ENCODE measurements at places on chromosomes 16 and 17. TPM values are rescaled to one million over a fixed set of nuclear protein-coding genes. Genes with fewer than 3 reads are reported as not detected.
A peak's percentile ranks its signal among the peaks of the same experiment; 100 is the strongest.

DNA sequence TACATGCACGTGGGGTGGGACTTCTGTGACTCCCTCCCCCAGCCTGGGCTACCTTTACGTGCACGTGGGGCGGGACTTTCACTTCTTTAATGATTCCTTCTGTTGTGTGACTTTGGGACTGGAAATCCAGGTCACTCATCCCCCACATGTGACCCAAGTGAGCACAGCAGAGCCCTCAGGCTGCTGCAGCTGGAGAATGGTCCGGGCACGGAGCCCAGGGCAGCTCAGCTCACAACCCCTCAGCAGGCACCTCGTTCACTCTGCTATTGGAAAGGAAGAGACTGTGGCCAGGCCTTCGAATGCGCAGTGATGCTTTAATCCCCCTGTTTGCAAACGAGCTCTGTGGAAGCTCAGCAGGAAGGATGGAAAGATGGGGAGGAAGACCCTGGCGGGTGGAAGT, 14.7 kb downstream of the DBNDD1 start:
- DNase-seq = no peak

Gene KRTAP2-3
- not detected for polyA plus RNA-seq

- no peak for DNase-seq
Observed at GRCh38 chr16:47198180-47198575, 54.4 kb upstream of the NETO2 start.

Gene TLCD3B
- 0.68 TPM for polyA plus RNA-seq

DNA sequence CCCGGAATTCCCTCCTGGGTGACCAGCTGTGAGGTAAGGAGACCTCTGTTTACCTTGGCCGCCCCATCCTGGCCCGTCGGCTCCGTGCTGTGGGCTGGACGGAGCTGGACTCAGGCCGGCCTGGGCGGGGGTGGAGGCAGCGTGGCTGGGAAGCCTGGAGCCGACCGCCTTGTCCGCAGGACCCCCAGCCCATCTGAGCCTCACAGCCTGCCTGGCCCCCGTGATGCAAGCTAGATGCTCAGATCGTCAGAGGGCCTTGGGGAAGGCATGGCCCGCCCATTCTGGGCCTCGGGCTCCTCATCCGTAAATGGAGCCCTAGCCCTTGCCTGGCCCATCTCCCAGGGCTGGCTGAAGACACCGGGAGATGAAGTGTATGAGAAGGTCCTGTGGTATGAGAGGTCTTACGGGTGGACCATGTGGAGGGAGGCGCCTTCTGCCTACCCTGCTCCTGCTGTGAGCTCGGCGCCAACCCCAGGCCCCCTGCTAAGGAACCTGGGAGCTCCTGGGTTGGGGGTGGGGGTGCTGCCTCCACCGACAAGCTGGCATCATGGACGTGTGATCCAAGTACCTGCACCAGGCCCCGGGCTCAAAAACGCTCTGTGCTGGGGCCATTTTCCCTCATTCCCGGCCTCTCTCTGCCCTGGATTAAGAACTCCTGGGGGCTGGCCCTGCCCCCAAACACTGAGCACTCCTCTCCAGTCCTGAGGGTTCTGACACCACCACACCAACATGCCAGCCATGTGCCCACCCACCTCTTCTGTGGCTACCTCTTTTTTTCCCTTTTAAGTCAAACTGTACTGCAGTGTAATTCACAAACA, 5.4 kb upstream of the P2RX1 start:
- DNase-seq = no peak

DNA sequence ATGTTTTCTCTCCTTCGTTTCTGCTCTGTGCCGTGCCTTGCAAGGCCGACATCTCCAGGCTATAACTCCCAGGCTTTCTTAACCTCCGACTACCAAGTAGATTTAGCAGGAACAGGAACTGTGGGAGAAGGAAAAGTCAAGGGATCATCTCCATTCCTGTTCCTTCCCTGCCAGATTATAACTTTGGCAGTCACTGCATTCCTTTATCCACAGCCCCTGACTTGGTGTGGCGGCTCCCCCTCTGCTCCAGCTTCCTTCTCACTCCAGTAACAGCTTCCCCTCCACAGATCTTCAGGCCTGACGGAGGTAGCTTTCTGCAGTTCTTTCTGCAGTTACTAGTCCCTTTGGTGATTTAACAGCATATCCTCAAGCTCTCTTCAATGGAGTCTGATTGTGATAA, 234.6 kb upstream of the MON1B start:
- no peak for DNase-seq

Gene ZKSCAN2
- 5.5 TPM for polyA plus RNA-seq

GRCh38 chr16:12191102-12191501, 214.6 kb downstream of the SNX29 start:
- no peak for DNase-seq

Gene RTN4RL1
- polyA plus RNA-seq = 1.7 TPM

- no peak for DNase-seq
Observed at GRCh38 chr16:78506367-78507193, 407.1 kb downstream of the WWOX start.

DNA sequence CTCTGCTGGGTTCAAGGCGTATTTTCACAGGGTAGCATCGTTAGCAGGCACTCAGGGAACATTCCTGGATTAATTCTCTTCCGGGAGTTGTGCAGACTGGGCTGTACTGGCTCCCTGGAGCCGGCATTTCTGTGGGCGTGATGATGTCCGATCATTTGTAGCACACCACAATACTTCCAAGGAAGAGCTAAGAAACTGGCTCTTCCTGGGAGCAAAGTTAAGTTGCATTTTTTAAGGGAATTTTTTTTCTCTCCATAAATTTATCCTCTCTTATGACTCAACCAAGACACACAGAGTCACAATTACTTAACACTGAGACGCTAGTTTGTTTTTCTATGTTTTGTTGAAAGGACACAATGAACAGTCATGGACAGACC, 211.6 kb upstream of the FOXF1 start:
- DNase-seq = no peak

Gene MMP25
- polyA plus RNA-seq = 2.3 TPM

Gene RDM1
- 0.60 TPM for polyA plus RNA-seq

Gene DPEP2
- polyA plus RNA-seq = 1.2 TPM

Gene ATP2C2
- 0.57 TPM for polyA plus RNA-seq

Gene LPO
- 0.11 TPM for polyA plus RNA-seq

Gene PRSS8
- 2.4 TPM for polyA plus RNA-seq

DNA sequence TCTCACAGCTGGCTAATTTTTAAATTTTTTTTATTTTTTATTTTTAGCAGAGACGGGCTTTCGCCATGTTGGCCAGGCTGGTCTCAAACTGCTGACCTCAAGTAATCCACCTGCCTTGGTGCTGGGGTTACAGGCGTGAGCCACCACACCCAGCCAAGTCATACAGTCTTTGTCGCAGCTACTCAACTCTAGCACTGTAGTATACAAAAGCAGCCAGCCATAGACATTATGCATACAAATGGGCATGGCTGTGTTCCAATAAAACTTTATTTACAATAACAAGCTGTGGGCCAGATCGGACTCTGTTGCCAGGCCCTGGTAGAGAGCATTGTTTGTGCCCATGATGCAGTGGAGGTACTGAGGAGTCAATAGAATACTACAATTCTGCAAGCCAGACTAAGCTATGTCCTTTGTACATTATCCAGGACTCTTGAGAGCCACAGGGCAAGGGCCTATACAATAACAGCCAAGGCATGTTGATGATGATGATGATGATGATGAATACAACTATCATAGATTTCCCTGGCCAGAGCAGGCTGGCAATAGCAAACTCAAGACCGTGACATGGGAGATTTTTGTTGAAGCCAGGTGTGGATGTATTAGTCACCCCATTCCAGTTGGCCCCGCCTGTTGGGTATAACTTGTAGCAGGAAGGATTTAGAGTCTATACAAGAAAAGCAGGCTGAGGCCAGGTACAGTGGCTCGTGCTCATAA, 101.8 kb downstream of the MYH11 start:
- no peak for DNase-seq

Gene TAOK2
- 36.3 TPM for polyA plus RNA-seq

DNA sequence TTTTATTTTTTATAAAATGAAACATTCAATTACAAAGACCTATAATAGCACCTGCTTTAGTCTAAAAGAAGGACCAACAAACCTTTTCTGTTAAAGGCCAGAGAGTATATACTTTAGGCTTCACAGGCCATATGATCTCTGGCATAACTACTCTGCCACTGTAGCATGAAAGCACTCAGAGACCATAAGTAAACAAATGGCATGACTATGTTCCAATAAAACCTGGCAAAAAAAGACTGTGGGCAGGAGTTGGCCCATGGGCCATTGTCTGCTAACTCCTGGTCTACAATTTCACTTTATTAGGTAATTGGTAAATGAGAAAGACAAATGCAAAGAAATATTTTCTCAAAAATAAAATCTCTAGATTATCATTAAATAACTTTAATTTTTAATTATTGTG, 14.9 kb downstream of the CEP112 start:
- DNase-seq = no peak

DNA sequence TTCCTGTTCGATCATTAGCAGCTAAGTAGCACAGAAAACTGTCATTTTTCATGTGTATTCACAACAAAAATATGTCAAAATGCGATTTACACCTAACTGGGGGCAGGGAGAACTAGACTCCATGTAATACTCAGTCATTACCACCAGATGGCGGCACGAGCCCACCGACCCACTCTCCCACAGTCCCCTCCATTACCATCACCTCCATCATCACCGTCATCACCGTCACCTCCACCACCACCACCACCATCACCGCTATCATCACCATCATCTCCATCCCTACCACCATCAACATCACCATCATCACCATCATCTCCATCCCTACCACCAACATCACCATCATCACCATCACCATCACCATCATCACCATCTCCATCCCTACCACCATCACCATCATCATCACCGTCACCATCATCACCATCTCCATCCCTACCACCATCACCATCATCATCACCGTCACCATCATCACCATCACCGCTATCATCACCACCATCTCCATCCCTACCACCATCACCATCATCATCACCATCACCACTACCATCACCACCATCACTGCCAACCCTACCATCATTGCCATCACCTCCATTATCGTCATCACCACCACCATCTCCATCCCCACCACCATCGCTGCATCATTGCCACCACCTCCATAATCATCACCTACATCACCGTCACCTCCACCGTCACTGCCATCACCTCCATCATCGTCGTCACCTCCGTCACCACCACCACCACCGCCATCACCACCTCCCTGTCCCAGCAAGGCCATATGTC, 14.4 kb downstream of the NDUFAF8 start:
- peak; percentile 46 for DNase-seq

Gene TBC1D3D
- 4.7 TPM for polyA plus RNA-seq

DNA sequence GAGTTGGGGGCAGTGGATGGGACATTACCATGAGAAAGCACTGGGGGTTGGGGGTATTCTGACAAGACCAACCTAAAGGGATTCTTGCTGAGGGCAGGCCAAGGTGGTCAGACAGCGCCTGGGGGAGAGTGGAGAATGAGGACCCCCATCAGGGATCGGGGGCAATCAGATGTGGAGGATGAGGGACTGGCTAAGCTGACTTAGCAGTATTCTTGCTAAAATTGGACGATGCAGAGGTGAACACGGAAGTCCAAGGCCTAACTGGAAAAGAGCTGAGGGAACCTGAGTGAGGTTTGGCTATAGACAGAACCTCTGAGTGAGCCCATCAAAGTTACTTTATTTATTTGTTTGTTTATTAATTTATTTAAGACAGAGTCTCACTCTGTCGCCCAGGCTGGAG, 9.2 kb downstream of the QPRT start:
- DNase-seq = no peak

DNA sequence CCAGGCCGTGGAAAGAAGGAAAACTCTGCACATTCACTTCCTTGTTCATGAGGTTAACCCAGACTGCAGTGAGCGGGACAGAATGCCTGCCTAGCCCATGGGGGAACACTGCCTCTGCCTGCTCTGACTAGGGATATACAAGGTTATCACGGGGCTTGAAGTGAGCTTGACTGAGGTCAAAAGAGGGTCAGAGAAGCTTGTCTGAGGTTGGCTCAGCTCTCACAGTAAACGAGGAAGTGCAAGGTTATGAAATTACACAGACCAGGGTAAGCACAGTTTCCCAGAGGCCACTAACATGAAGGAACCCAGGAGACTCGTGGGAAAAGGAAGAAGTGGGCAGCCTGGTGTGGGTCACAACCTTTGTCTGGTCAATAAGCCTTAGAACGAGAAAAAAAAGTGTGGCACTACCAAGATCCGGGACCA, 28.7 kb downstream of the HIC1 start:
- peak; percentile 83 for DNase-seq

DNA sequence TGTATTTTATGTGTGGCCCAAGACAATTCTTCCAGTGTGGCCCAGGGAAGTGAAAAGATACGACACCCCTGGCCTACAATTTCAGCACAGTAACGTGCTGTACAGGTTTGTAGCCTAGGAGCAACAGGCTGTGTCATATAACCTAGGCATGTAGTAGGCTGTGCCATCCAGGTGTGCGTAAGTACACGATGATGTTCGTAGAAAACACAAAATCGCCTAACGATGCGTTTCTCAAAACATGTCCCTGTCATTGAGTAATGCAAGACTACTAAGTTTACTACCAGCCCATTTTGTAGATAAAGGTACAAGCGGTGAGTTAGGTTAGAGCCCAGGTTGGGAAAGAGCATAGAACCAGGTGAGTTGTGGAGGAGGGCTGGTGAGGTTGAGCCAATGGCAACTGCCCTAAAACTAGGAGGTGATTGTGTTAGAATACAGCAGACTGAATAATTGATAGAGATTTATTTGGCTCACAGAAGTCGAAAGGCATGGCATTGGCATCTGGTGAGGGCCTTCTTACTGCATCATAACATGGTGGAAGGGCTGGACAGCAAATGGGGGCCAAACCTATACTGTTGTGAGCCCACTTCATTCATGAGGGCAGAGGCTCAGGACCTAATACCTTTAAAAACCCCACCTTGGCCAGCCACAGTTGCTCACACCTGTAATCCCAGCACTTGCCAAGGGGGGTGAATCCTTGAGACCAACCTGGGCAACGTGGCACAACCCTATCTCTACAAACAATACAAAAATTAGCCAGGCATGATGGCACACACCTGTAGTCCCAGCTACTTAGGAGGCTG, 4.2 kb downstream of the EIF1 start:
- DNase-seq = no peak

DNA sequence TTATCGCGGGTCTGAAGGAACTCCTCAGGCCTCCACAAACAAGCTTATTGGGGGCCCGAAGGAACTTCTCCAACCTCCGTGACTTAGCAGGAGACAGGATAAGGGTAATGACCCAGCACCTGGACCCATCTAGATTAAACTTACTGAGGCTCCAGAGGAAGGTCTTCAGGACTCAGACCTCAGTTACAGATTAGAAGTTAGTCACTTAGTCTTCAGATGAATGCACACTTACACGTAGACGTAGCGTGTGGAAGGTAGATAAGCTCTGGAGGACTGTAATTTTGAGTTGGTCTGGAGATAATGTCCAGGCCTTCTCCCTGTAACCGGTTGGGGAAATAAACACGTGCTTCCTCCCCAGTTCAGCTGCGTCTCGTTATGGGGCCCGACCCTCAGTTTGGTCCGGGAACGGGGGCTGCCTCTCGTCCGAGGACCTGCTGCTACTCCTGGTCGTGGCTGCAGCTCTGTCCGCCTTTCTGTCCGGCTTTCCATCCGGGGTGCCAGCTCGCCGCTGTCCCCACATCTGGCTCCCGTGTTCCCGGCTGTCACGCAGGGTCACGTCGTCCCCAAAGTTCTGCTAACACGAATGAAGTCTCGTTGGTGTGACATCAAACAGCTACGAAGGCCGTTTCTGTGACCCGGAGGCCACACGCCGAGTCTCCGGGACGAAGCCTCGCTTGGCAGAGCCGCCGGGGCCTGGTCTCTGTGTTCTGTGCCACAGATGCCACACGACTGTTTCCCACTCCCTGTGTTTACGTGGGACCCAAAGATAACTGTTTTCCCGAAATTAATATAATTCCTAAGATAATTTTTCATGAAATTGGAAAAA, 11.8 kb upstream of the SECTM1 start:
- no peak for DNase-seq
